NCI-H460 (cell line): ENCODE measurements at places on chromosomes 16 and 17.
A peak's percentile ranks its signal among the peaks of the same experiment; 100 is the strongest.

GRCh38 chr16:47779201-47780016, 318.3 kb downstream of the PHKB start:
- DNase-seq: no peak

GRCh38 chr16:53911513-53911912, 207.6 kb downstream of the FTO start:
- DNase-seq: peak; percentile 45

GRCh38 chr16:30372725-30373124, 1.9 kb upstream of the MYL11 start:
- no peak for DNase-seq

- DNase-seq: no peak
Observed at GRCh38 chr17:81528651-81529436, 667 bp downstream of the FSCN2 start.

DNA sequence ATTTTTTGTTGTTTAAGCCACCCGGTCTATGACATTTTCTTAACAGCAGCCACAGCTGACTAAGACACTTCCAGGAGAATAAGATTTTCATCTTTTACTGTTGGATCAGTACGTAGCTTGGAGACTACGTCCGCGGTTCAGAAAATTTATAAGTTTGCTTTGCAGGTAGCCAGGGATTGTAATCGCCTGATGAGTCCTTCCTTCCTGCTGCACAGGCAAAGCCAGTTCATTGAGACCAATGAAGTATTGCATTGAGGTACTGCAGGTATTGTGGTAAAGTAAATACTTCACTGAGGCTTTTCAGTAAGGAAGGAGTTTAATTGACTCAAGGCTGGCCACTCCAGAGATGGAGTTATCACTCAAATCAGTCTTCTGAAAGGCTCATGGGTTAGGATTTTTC, 269.4 kb upstream of the ELAC2 start:
- no peak for DNase-seq

- DNase-seq: no peak
Observed at GRCh38 chr16:11430601-11431317, 85.5 kb downstream of the RMI2 start.

DNA sequence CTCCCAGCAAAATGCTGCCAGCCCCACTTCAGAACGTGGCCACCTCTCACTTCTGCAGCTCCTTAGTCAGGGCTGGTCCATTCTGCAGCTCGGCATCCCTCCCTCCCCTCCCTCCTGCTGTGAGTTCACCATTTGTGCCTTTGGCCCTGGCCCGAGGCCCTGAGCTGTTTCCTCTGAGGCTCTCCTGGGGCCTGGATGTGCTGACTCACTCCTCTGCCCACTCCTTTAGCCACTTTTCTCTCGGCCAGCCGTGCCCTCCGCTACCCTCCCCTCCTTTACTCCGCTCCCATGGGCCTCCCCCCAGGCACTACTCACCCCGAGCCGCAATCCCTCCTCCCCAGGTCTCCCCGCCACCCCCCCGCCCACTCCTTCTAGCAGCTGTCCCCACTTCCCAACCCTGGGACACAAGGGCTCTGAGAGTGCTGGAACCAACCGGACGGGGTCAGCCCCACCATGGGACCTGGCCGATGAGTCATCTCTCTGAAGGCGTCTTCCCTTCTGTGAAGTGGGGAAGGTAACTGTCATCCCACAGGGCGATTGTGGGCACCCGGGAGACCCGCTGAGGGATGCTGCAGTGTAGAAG, 11.5 kb downstream of the KCNG4 start:
- peak; percentile 68 for DNase-seq

- no peak for DNase-seq
Observed at GRCh38 chr17:67503739-67504138, 126.7 kb downstream of the PITPNC1 start.

- DNase-seq: no peak
Observed at GRCh38 chr17:76050538-76051467, 21.5 kb downstream of the SRP68 start.

- DNase-seq: no peak
Observed at GRCh38 chr16:66617728-66618127, 13.2 kb downstream of the CMTM3 start.

DNA sequence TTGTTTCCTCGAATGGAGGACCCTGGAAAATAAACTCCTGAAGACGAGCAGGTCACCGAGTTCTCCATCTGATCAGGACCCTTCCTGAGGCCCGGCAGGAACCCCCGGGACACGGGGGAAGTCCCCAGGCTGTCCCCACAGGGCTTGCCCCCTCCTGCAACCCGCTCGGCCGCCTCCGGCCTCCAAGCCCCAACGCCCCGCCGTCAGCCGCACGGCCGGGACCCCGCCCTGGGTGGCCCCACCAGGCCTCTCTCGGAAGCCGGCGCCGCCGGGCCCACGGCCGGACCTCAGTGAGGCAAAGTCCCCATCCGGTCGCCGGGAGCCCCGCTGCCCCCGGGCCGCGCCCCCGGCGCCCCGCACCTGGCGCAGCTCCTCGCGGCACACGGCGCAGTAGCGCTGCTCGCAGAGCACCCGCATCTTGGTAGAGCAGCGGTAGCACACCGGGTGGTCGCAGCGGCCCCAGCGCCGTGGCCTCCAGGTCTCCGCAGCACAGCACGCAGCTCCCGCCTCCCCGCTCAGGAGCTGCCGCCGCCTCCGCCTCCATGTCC, 383 bp downstream of the ZNF598 start:
- DNase-seq: no peak

- no peak for DNase-seq
Observed at GRCh38 chr17:64024781-64025731, 4.6 kb upstream of the ICAM2 start.
